ENCODE measurements at places on chromosomes 1 and 21. TPM values are rescaled to one million over a fixed set of nuclear protein-coding genes. Genes with fewer than 3 reads are reported as not detected.

PCAT6 gene
- 5.7 TPM for total RNA-seq

GRCh38 chr1:165383067-165383466, 26.6 kb upstream of the LMX1A start:
- peaks cover 47% of the 10 kb centered on the region for H3K27me3 ChIP-seq
- no peaks in the 10 kb centered on the region for H3K4me1 ChIP-seq
- H3K36me3 ChIP-seq: no peaks in the 10 kb centered on the region
- DNase-seq: no peak

DNA sequence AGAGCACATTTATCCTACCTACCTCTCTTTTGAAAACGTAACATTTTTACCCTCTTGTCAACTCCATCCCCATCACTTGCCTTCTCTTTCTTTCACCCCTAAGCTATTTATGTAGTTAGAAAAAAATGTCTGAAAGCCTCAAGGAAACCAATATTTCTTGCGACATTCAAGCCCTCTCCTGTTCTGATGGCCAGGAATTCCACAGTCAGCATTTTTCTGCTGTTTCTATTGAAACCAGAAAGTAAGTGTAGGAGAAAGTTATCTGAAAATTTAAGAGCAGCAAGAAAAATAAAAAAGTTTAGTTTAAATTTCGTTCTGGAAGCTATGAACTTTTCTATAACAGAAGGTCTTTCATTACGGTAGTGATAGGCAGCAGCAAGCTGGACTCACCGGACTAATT, 247.6 kb upstream of the PBX1 start:
- H3K27me3 ChIP-seq: peaks cover 13% of the 10 kb centered on the region
- peaks cover 5% of the 10 kb centered on the region for H3K4me1 ChIP-seq
- no peak for DNase-seq
- no peaks in the 10 kb centered on the region for H3K36me3 ChIP-seq

- peaks cover 1% of the 10 kb centered on the region for H3K4me1 ChIP-seq
- H3K36me3 ChIP-seq: no peaks in the 10 kb centered on the region
- no peaks in the 10 kb centered on the region for H3K27me3 ChIP-seq
- no peak overlapping the region for H3K4me3 ChIP-seq
- no peak overlapping the region for H3K27ac ChIP-seq
Measured at GRCh38 chr1:183164340-183164739, 21.7 kb upstream of the LAMC2 start.

GRCh38 chr1:225695578-225696337, 42.8 kb upstream of the ENAH start:
- no peaks in the 10 kb centered on the region for H3K36me3 ChIP-seq
- no peak overlapping the region for H3K4me3 ChIP-seq
- no peak for DNase-seq
- peaks cover 3% of the 10 kb centered on the region for H3K27me3 ChIP-seq
- peaks cover 3% of the 10 kb centered on the region for H3K4me1 ChIP-seq
